ENCODE measurements at places on chromosomes 1 and 21. TPM values are rescaled to one million over a fixed set of nuclear protein-coding genes. Genes with fewer than 3 reads are reported as not detected.

- DNase-seq, result peak; percentile 36
These were observed 66.7 kb downstream of the HTR6 start for GRCh38 chr1:19731311-19731821.

GRCh38 chr1:41492341-41492848 lies 7.9 kb upstream of the EDN2 start:
- DNase-seq, result peak; percentile 32

DNA sequence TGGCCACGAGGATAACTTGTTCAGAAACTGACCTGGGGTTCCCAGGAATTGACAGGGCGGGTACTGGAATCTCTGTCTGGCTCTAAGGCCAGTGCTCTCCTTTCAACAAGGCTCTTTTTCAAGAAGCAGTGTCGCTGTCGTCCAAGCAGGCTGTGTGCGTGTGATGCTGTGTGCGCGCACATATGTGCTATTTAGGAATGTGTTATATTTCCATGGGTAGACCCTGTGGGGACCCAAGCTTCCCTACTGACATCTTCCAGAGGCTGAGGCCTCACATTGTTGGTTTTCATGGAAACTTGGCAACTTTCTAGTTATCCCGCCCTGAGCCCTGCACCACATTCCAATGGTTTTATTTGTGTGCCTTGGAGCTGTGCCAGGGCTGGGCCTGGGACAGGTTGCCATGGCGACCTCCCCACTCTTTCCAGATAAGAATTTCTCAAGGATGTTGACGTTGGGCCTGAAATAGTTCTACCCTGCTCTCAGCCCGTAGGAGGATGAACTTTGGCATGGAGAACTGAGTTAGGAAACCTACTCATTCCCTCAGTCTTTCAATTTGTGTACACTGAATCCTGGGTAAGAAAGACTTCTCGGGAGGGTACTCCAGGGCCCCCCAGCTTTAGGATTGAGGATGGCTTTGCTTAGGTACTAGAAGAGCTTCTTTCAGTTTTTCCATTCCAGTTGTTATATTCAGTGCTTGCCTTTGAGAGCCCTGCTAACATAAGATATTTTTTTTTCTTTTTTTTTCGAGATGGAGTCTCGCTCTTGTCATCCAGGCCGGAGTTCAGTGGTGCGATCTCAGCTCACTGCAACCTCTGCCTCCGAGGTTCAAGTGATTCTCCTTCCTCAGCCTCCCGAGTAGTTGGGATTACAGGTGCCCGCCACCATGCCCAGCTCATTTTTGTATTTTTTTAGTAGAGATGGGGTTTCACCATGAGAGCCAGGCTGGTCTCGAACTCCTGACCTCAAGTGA lies 38.8 kb upstream of the SRSF10 start:
- DNase-seq, result peak; percentile 96

GRCh38 chr1:47325528-47325927 lies 8.1 kb upstream of the CMPK1 start:
- DNase-seq, result no peak

GRCh38 chr1:153202006-153202405 lies 1.2 kb upstream of the LELP1 start:
- no peak for DNase-seq

DNA sequence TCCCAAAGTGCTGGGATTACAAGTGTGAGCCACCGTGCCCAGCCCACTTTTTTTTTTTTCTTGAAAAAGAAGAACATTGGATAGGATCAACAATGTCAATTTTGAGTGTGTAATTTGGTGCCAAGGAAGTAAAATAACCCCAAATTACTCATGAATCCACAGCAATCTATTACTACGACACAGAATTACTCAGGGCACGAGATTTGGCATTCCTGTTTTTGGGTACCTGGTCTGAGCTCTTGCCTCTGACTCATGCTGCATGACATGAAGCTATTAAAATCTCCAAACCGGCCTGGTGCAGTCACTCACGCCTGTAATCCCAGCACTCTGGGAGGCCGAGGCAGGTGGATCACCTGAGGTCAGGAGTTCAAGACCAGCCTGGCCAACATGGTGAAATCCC lies 10.4 kb downstream of the RNF19B start:
- no peak for DNase-seq

- no peak for DNase-seq
These were observed 31.3 kb upstream of the LRIG2 start for GRCh38 chr1:113041569-113042284.

DNA sequence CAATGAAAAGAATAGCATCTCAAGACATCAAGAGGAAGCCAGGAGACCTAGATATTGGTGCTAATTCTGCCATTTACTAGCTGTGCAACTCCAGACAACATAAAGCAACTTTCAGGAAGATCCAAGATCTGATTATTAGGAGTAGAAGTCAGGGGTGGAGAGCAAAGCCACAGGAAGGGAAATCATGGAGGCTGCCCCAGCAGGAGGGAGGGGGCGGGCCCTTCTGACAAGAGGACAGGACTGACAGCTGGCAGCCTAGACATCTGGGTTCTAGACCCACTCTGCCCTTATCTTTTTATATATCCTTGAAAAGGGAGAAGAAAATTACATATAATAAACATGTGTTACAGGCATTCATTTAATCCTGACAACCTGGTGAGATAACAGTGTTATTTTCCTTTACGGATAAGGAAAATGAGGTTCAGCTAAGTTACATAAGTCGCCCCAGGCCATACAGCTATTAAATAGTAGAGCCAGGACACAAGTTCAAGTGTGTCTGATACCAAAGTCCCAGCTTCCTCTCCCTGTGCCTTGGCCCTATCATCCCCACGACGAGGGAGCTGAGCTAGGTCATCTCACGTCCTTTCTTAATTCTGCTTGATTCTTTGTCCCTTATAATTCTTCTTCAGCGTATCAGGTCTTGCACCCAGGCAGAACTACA lies 46.6 kb downstream of the ARHGEF11 start:
- no peak for DNase-seq

GRCh38 chr1:111221276-111221632 lies 6.3 kb upstream of the CHI3L2 start:
- DNase-seq, result no peak

GRCh38 chr1:232179896-232180778 lies 449.8 kb downstream of the SIPA1L2 start:
- no peak for DNase-seq

GRCh38 chr21:15063814-15064575 lies 805 bp downstream of the NRIP1 start:
- DNase-seq, result peak; percentile 75

- no peak for DNase-seq
These were observed 509.3 kb upstream of the LRRC7 start for GRCh38 chr1:69058454-69058853.

- no peak for DNase-seq
These were observed 11.7 kb downstream of the RIMKLA start for GRCh38 chr1:42392255-42392654.

DNA sequence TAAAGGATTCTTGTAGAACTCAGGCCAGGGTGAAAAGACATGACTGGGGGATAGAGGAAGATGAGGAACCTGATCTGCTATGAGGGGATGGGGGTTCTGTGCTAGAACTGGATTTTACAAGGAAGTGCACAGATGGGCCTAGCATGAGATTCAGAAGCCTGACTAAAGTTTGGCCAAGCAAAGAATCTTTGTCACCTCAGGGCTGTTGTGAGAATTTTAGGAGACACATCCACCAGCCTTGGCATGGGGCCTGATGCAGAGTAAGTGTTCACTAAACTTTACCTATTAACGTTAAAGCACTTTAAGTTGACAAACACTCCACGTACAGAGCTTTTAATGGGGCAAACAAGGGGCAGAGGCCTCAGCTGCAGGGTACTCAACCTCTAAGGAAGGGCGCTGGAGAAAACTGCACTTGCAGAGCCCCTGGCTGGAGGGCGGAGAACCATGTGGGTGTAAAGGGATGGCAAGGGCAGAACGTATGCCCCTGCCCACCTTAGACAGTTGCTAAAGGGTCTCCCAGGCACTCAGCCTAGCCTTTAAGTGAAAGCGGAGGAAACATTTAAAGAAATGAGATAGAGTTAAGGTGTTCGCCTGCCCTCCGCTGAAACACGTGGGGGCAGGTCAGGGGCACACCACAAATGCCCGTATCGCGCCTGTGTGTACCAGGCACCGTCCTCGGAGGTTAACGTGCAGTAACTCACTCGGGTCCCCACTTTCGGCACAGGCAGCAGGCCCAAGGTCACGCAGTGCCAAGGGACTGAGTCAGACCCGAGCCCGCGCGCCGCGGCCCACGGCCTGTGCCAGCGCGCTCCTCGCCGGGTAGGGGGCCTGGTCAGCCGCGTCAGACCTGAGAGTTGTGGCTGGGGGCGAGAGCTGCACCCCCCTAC lies 990 bp upstream of the MRPS6 start:
- no peak for DNase-seq

DNA sequence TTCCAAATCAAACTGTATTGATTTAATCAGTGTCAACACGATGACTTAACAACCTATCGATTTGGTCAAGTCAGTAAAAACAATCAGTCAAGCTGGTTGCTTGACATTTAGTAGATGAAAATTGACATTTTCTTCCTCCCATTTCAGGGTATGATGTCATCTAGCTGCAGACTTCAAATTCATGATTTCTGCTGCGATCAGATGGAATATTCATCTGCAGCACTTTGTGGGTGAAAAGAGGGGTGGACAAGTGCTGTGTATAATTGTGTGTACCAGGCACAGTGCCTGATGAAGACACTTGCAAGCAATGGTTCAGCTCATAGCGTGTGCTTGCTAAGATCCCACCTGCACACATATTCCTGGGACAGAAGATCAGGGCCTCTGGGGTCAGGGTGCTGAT lies 479.8 kb downstream of the DISC1 start:
- DNase-seq, result no peak

JAM2 gene
- total RNA-seq, result 42.6 TPM

MPL gene
- 0.40 TPM for total RNA-seq

GCSAML gene
- total RNA-seq, result not detected

DTL gene
- 0.79 TPM for total RNA-seq

SHISAL2A gene
- total RNA-seq, result not detected

TMPRSS2 gene
- total RNA-seq, result not detected

XCL2 gene
- total RNA-seq, result not detected

FCRL1 gene
- total RNA-seq, result not detected

SPRR4 gene
- total RNA-seq, result not detected
